Sigmoid colon (tissue), 7 donors: ENCODE measurements at places on chromosomes 12 and 14. TPM values are rescaled to one million over a fixed set of nuclear protein-coding genes. Genes with fewer than 3 reads are reported as not detected.

The GARIN6 gene
- total RNA-seq: not detected

The PRB2 gene
- total RNA-seq: not detected

The GALNT9 gene
- 3.5 TPM for total RNA-seq

The NTS gene
- not detected for total RNA-seq

The KERA gene
- not detected for total RNA-seq

The EPS8 gene
- 126 TPM for total RNA-seq

The WASHC3 gene
- total RNA-seq: 92.9 TPM

The HPD gene
- 0.27 TPM for total RNA-seq

The LLPH gene
- total RNA-seq: 6.3 TPM

DNA sequence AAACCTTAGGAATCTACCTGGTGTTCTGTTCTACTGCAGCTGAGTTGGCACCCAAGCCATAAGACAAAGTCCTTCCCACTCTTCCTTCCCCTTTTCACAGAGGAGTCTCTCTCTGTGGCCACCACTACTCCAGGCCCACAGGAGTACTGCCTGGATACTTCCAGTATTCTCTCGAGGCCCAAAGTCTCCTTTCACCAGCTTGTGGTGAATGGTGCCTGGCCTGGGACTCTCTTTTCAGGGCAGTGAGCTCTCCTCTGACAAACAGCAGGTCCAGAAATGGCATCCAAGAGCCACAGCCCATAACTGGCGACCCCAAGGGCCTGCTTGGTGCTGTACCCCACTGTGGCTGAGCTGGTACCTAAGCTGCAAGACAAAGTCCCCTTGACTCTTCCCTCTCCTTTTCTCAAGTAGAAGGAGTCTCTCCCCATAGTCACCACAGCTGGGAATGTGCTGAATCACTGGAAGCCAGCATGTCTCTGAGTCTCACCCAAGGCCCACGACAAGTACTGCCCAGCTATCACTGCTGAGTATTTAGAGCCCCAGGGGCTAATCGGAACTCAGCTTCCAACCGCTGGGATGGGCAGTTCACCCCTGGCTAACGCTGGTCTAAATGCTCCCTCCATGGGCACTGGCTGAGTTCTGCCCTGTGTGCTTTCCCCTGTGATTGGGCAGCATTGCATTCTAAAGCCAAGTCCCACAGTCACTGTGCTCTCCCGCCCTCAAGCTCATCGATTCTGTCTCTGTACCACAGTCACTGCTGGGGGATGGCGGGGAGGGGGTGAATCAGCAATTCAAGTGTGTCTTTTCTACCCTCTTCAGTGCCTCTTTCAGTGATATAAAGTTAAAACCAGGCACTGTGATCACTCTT, 6.1 kb downstream of the A2ML1 start:
- no peak for DNase-seq

DNA sequence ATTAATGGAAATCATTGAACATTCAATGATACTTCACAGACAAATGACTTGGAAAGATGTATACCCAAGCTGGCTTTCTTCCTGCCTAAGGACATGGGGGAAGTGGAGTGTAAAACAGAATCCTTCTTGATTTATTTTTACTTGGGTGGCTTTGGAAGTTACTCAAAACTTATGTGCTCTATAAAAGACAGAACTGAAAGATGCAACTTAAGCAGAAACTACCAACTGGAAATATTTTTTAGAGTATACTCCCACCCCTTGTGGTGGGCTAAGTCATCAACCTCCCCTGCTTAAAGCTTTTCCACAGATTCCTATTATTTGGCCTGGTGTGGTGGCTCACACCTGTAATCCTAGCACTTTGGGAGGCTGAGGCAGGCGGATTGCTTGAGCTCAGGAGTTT, 126.0 kb upstream of the ATP2B1 start:
- DNase-seq: no peak

DNA sequence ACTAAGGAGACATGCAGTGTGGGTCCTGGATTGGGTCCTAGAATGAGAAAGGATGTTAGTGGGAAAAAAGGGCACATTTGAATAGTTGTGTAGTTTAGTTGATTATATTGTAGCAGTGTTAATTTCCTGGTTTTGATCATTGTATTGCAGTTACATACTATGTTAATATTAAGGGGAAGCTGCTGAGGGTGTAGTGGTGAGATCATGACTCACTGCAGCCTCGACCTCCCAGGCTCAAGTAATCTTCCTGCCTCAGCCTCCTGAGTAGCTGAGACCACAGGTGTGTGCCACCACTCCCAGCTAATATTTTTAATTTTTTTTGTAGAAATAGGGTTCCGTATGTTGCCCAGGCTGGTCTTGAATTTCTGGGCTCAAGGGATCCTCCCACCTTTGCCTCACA, 21.7 kb downstream of the BORCS5 start:
- no peak for DNase-seq

DNA sequence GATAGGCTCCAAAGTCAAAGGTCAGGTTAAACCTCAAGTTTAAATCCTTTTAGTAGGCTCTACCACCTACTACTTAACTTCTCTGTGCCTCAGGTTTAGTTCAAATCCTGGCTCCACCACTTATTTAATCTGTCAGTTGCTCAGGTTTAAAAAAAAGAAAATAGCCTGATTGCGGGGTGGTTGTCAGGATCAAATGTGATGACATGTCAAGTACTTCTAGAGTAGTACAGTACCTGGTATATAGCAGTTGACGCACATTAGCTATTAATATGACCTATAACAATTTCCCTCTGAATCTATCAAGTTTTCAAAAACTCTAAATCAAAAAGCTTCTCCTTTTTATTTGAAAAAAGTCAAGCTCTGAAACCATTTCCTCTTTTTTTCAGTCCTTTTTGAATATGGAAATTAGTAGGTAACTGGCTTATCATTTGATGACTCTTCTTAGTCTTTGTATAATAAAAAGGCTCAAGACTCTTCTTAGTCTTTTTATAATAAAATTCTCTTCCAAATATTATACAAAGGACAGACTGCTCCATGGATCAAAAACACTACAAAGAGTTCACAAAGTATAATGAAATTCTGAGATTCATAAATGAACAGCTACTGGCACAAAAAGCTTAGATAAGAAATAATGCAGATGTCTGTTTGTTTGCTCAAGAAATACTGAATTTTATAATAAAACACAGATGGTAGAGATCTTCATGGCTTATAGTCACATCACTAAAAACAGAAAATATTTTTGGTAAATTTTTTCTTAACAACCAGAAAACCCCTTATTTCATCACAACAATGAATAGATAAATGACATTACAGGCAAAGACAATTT, 5.0 kb downstream of the OSBPL8 start:
- DNase-seq: no peak

GRCh38 chr12:105613887-105614286, 283.4 kb downstream of the C12orf75 start:
- no peak for DNase-seq

DNA sequence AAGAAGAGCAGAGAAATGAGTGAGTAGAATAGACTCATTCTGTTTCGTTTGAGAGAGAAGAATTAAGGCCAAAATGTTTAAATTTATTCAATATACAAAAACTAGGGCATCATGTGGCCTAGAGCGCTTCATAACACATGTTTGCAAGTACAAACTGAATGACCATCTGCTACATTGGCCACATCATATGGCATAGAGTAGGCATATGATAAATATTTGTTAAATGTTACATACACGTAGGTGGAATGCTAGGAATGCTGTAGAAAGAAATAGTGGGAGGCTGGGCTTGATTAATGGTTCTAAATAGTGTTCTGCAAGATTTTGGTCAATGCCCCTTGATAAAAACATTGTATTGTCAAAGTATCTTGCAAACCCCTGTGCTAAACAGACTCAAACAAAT, 10.8 kb downstream of the MGP start:
- no peak for DNase-seq

- DNase-seq: no peak
Measured at GRCh38 chr14:91337699-91338335, 79.8 kb downstream of the CCDC88C start.

DNA sequence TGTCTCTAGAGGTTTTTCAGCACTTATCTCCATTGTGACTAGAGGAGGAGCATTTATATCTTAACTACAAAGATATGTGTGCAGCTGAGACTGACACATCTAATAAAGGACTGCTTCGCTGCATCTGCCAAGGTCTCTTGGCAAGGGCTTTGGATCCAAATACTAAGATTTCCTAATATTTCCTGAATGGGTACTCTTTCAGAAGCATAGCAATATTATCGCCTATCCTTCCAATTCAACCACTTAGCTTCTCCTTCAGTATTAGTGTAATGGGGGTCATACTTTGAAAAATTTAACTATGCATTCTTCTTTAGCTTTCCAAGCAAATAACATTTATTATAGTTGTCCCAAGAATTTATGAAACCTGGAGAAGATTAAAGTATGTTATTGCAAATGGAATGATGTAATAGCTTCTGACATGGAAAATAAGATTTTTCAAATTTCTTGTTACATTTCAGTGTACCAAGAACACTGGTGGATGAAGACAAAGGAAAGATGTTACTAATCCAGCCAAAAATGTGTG, 243.0 kb upstream of the PDE3A start:
- no peak for DNase-seq

DNA sequence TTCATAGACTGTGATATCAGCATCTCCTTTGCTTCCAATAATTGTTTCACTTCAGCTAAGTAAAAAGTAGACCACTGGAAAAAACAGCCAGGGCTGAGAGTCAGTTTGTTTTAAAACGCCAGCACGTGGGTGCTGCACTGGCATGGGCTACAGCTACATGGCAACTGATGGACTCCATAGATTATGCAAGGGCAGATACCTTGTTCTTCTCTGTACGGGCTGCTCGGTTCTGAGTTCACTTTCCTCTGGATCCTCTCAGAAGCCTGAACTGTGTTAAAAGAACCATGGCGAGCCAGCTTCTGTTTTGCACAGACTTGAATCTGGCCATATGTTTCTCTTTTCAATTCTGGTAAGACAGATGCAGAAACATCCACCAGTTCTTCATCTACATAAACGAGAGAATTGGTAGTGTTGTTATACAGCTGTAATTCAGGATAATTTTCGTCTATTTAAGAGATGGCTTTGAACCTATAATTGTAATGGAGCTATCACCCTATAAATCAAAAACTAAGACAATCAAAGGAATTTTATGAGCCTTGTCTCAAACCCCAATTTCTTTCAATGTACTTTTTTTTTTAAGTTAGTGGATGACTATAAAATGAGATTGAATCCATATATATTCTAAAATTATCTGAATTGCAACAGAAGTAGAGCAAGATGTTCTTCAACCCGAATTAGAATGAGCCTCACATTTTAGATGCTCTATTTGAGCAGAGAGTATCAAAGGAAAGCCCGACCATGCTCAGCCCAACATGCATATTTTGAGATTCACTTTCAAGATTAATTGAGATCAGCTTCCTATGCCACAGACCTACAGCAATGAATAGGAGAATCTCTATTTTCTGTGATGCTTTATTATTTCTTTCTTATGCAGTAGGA, 31.5 kb downstream of the E2F7 start:
- DNase-seq: no peak

- DNase-seq: no peak
Measured at GRCh38 chr12:83807871-83808270, 1104.7 kb downstream of the SLC6A15 start.

GRCh38 chr12:71415336-71416231, 24.0 kb upstream of the LGR5 start:
- no peak for DNase-seq

DNA sequence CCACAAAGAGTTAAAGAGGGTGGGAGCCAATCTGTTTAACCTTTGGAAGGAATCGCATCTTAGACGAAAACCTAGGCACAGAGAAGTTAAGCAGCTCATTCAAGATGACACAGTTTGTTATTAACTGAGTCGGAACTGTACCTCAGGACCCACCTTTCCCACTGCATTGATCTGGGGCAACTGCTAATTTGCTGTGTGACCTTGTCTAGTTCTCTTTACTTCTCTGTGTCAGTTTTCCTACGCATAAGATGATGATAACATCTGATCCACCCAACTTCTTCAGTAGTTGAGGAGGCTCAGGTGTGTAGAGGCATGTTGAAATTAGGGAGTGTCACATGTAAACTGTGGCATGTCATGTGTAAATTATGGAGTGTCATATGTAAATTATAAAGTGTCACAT, 186.2 kb downstream of the ZFP36L1 start:
- no peak for DNase-seq

- peak; percentile 57 for DNase-seq
Measured at GRCh38 chr12:49888461-49889151, 15.1 kb downstream of the FAIM2 start.

- DNase-seq: no peak
Measured at GRCh38 chr12:47800582-47800981, 19.1 kb downstream of the HDAC7 start.

GRCh38 chr14:104885973-104886689, 21.1 kb downstream of the CEP170B start:
- DNase-seq: no peak

DNA sequence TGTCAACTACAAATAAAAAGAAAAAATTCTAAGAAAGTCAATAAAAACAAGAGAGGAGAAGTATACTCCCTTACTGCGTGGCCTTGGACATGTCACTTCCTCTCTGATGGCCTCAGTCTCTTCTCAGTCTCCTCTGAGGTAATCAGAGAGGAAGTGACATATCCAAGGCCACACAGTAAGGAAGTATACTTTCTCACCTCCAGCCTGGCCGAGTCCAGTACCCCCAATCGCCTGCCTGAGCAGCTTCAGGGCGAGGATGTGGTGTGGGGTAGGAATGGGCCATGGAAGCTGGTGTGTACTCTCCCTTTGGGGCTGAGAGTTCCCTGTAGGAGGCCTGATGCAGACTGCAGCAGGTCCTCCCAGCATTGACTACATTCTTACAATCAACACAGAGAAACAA, 15.8 kb downstream of the VDR start:
- DNase-seq: no peak

DNA sequence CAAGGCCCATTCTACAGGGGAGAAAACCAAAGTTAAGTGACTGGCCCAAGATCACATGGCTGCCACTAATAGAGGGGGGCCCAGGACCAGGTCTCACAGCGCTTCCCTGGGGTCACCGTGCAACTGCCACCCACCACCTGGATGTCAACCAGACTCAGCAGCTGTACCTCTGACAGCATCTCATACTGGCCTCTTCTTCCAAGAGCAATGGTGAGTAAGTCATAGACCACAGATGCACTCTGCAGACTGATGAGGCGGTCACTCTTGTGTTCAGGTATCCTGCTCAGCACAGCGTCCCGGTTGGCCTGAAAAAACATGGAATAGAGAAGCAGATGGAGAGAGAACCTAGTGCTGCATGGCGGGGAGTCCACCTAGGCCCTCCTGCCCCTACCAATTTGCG, 139.9 kb downstream of the TTC7B start:
- no peak for DNase-seq

GRCh38 chr12:130702966-130703732, 12.9 kb downstream of the RIMBP2 start:
- DNase-seq: no peak
